CD4-positive, alpha-beta T cell (primary cell): ENCODE measurements at places on chromosomes 6 and 20.

GRCh38 chr20:24648919-24649318 is 179.5 kb downstream of the SYNDIG1 start:
- DNase-seq: no peak

DNA sequence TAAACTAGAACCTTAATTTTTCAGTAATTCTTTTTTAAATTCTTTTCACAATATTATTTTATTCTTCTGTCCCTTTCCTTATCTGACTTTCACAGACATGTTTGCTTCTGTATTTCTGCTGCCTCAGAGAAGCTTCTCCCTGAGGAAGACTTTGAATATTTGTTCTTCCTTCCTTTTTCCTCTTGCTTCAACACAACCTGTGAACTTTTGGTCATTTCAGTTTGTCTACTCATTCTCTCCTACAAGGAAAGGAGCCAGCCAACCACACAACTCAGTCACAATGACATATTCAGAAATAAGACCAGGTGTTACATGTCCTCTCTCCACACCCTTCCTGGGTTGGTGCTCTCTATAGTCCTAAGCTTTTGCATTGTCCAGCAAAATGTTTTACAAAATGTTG is 310.4 kb downstream of the TFAP2B start:
- no peak for DNase-seq

DNA sequence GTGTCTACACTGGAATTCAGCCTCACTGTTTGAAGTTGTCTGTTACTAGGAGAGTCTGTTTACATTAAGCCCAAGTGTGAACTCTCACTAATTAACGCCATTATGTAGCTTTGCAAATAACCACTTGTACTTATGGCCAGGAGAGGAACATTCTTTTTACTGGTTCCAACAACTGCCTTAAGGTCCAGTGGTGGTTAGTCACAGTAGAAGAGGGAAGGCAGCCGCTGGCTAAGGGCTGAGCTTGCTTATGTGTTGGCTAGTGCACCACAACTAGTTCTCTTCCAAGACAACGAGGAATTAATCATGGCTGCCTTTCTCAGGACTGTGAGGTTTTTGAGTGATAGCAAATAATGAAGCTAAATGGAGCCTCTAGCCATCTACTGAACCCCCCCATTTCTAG is 14.9 kb upstream of the SLC22A23 start:
- DNase-seq: no peak

DNA sequence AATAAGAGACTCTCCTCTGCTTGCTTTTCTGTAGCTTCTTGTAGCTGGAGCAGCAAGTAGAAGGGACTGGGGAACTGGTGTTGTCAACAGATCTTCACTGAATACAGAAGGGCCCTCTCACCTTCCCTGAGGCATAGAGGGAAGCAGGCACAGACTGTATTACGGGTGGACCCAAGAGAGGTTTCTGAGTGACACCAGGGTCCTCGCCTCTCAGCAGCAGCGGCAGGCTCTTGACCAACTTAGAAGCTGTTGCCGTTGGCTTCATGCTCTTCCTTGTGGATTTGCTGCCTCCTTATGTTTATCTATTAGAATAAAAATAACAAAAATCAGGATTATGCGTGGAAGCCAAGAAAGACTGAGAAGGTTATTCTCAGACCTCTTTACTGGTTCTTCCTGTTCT is 31.7 kb downstream of the GFRA4 start:
- DNase-seq: no peak

GRCh38 chr20:42652266-42652665 is 537.4 kb downstream of the PTPRT start:
- DNase-seq: no peak

GRCh38 chr6:127118298-127119101 is at the start of gene RSPO3:
RSPO3 (plus strand) TSS chr6:127118671; CDS start chr6:127119193, 522 bp downstream.
- no peak for DNase-seq

GRCh38 chr6:5705252-5705651 is 301.5 kb downstream of the NRN1 start:
- DNase-seq: no peak

GRCh38 chr6:14889611-14890593 is 356.0 kb upstream of the JARID2 start:
- DNase-seq: no peak

GRCh38 chr6:122727244-122727643 is 52.3 kb upstream of the FABP7 start:
- no peak for DNase-seq

DNA sequence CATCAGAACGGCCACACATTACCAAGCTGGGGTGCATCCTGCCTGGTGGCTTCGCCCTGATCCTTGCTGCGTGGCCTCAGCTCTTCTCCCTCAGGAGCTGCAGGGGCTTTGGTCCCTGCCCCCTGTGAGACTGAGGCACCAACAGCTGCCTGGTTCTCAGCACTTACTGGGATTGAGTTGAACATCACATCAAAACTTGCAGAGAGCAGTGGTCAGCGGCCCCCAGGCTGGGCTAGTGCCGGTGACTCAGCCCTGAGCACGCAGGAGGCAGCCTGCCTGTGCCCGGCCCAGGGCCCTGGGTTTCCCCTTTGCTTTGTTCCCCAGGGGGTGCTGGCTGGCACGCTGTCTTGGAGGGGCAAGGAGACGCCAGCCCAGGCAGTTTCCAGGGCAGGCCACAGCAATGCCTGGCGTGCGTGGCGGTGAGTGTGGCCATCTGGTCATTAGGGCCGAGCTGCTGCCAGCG is 63.3 kb downstream of the DLL1 start:
- no peak for DNase-seq

- no peak for DNase-seq
These were observed 37.2 kb upstream of the FAM83D start for GRCh38 chr20:38889050-38889449.

- no peak for DNase-seq
These were observed 278.2 kb upstream of the PREP start for GRCh38 chr6:105681061-105681460.

DNA sequence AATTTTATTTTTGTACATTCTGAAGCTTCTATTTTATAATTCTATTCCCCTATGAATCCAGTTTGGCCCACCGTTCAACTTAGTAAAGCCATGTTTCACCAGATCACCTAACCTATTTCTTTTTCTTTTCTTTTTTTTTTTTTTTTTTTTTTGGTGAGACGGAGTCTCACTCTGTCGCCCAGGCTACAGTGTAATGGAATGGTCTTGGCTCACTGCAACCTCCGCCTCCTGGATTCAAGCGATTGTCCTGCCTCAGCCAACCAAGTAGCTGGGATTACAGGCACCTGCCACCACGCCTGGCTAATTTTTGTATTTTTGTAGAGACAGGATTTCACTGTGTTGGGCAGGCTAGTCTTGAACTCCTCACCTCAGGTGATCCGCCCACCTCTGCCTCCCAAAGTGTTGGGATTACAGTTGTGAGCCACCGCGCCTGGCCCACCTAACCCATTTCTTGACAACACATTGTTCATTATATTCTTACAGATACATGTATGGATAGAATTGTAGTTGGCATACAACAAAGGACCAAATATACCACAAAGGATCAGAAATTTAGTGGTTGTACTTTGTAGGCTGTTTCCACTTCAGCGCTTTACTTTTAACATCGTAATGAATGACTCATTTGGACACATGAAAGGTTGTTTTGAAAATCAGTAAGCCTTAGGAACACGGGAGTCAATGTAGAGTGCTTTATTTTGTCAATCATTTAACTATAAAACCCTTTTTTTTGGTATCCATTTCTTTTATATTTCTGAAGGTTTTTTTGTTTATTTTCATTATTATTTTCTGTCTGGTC is 63.2 kb downstream of the GJA1 start:
- DNase-seq: no peak

GRCh38 chr20:36141310-36141709 is 13.2 kb upstream of the EPB41L1 start:
- no peak for DNase-seq

GRCh38 chr6:167116109-167116837 is 6.6 kb upstream of the CCR6 start:
- no peak for DNase-seq

DNA sequence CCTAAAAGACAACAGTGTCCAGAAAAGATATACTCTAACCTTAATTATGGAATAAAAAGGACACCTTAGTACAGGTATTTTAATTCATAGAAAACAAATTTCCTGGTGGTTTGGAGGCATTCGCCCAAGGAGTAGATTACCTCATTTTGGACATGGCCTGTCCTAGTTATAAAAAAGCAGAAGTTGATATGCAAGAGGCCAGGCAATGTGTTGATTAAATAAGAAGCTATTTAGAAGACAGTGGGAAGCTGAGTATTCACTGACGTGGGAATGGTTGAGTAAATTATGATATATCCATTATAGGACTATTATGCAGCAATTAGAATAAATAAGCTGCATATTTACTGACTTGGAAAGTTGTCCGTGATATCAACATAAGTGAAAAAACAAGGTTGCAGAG is 314.9 kb downstream of the ALDH8A1 start:
- DNase-seq: no peak

DNA sequence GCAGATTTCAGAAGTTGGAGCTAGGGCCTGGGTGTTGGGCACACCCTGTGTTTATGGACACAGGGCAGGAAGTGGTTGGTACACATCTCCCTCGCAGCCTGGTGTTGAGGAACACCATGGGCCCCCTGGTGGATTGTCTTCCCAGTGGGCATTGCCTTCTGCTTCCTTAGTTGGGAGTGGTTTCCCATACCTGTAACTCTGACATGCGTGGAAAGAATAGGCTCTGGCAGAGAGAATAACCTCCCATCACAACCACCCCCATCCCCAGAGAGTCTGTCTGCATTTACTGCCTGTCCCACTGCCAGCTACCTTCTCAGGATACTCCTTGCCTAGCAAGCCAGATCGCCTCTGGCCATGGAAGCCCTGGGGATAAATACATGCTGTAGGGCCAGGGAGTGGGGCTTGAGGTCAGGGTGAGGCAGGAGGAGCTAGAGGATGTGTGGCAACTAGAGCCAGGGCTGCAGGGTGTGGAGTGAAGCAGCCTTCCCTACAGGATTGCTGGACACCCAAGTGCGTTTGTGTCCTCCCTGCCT is 14.7 kb downstream of the LRRC73 start:
- DNase-seq: no peak

- DNase-seq: no peak
These were observed 25.2 kb upstream of the ASCC3 start for GRCh38 chr6:100906325-100906724.

- no peak for DNase-seq
These were observed 81.1 kb downstream of the ATP9A start for GRCh38 chr20:51687108-51687507.

- no peak for DNase-seq
These were observed 30.4 kb upstream of the AHI1 start for GRCh38 chr6:135527960-135528249.

DNA sequence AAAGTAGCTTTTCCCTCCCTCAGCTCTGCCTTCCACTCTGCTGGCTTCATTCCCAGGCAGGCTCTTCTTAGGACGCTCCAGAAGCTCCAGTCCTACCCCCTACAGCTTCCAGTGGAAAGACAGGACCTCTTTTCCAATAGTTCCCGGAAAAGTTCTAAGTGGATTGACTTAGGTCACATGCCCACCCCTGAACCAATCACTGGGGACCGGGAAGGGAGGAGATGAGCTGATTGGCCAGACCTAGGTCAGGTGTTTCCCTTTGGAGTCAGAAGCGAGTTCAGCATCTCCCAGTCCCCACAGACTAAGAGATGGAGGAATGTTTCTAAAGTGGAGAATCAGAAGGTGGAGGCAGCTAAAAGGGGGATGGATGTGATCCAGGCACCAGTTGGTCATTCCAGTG is 62.9 kb upstream of the KCNG1 start:
- DNase-seq: no peak
